ENCODE measurements at places on chromosomes 2 and 18.

DNA sequence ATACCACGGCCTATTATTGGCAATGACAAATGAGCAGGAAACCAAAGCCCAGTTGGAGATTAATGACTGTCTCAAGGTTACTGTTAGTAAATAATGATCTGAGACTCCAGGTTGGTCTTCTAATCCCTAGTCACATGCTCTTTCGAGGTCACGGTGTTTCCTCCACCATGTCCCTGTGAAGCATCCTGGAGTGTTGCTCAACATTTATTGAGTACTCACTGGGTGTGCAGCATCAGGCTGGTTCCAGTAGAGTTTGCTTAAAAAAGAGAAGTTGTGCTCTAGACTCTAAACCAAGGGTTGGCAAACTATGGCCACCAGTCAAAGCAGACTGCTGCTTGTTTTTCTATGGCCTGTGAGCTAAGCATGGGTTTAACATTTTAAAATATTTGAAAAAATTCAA is 263.8 kb upstream of the ATP5MC3 start:
- DNase-seq, result no peak

DNA sequence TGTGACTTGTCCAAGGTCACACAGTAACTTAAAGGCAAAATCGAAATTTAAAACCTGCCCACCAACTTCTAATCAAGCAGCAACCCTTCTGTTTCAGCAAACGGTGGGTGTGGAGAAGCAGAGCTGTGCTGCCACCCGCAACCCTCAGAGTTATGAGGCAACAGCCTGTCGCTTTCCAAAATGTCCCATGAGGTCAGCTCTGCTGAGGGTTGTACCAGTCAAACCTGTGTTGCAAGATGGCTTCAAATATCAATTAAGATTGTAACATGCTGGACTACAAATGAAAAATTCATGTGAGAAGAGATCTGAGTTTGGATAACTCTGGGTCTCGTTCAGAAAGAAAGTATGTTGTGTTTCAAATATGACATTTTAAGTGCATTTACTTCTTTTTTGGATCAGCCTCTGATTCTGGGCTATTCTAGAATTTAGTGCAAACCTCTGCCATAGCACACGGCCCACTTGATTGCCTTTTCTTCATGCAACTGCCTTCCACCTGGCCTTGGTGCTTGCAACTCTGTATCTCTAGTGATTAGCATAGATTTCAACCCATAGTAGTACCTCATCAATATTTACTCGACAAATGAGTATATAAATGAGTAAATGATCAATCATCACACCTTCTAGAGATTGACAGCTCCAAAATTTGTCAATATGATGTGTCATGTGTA is 69.3 kb downstream of the TIMM21 start:
- DNase-seq, result no peak

DNA sequence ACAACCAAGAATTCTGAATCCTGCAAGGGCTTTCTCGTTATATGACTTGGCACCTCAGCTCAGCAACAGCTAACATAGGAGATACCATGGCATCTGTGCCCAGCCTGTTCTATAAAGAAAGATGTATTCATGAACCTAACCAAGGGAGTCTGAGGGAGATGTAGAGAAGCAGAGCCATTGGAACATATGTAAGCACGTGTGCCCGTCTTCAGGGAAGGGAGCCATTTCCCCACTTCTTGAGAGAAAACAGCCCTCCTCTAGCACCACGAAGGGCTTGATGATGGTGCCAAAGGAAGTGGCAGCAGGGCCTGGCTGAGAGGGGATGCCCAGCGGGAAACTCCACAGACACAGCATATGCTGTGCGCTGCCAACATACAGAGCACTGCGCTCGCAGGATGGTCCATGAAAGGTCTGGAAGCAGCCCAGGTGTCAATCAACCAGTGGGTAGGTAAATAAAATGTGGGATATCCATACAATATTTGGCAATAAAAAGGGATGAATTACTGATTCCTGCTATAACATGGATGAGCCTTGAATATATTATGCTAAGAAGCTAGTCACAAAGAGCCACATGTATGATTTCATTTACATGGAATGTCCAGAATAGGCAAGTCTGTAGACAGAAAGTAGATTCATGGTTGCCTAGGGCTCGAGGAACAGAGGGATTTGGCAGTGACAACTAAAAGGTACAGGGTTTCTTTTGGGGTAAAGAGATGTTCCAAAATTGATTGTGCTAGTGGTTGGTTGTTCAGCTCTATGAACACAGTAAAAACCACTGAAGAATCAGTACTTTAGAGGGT is 16.1 kb downstream of the TMEM247 start:
- DNase-seq, result no peak

- no peak for DNase-seq
Measured at GRCh38 chr2:166494140-166494624, at the start of gene SCN7A. Gene SCN7A, minus strand, starts transcription at chr2:166494249. Its CDS starts 16,553 bp downstream, at chr2:166477696.

DNA sequence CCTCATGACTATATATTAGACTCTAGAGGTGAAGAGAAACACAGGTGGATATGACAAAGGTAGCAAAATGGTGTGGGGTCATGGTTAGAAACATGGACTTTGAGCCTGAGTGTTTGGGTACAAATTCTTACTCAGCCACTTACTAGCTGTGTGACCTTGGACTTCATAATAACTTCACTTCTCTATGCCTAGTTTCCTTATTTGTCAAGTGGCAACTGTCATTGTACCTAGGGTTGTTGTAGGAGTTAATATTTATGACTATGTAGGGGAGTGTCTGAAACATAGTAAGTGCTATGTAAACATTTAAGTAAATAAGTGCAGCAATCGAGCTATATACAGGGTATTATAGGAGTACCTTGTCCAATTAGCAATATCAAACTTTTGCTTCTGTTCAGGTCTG is 49.7 kb upstream of the RAPH1 start:
- no peak for DNase-seq

All from effector CD4-positive, alpha-beta T cell (primary cell).